NCI-H226 (cell line): ENCODE measurements at places on chromosomes 2 and 18.

DNA sequence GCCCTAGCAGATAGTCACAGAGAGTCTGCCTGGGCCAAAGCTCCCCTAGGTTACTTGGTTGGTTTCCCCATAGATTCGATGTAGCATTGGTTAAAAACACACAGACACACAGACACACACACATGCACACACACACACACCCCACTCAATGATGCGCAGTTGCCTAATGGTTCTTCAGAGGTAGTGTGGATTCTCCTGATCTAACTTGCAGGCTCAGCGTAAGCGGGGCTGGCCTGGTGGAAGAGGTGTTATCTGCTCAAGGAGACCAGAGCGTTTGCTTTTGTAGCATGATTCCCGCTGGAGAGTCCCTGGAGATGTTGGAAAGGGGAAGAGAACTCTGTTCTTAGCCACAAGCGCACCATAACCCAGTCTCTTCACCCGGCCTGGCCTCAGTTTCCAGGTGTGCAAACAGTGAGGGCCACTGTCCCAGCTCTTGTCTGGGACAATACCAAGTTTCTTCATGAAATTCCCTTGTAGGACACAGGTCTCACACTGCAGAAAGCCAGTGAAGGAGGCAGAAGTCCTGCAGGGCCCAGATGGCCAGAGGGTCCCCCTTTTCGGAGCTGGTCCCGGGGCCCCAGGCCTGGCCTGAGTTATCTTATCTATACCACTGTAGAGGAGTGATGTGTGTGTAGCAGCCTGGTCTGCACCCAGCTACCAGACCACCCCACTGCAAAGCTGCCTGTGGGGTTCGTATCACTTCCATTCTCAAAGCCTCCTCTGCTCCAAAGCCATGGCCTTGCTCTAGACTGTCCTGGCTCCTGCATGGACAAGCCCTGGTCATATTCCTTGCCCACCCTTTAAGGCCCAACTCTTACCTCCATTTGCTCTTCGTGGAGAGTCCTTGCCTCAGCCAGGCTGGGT lies 3.7 kb downstream of the ACKR3 start:
- no peak for DNase-seq

DNA sequence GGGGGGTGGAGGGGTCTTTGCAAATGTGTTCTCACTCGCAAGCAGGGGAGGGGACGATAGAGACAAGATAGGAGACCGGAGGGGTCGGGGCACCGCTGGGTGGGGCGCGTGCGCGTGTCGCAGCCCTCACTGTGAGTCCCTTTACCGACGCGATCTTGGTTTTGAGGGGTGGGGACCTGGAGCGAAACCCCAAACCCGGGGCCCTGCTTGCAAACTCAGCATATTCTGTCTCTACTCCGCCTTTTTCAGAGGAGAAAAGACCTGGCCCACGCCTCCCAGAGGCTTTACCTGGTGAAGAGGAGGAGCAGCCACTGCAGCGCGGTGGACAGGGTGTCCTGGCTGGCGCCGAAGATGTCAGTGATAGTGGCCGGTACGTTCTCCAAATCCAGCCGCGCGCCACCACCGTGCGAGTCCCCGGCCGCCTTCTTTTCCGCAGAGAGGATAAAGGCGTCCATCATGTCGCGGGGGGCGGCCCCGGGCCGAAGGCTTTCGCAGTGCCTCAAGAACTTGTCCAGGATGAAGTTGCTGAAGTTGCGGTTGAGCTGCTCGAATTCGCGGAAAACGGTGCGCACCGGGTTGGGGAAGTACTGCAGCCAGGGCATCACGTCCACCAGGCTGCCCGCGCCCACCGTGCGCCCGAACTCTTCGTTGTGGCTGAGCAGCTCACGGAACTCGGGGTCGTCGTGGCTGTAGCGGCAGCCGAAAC lies 1.7 kb downstream of the CYP1B1 start:
- no peak for DNase-seq

- DNase-seq = no peak
These were observed 42.2 kb downstream of the THNSL2 start for GRCh38 chr2:88212251-88212790.

DNA sequence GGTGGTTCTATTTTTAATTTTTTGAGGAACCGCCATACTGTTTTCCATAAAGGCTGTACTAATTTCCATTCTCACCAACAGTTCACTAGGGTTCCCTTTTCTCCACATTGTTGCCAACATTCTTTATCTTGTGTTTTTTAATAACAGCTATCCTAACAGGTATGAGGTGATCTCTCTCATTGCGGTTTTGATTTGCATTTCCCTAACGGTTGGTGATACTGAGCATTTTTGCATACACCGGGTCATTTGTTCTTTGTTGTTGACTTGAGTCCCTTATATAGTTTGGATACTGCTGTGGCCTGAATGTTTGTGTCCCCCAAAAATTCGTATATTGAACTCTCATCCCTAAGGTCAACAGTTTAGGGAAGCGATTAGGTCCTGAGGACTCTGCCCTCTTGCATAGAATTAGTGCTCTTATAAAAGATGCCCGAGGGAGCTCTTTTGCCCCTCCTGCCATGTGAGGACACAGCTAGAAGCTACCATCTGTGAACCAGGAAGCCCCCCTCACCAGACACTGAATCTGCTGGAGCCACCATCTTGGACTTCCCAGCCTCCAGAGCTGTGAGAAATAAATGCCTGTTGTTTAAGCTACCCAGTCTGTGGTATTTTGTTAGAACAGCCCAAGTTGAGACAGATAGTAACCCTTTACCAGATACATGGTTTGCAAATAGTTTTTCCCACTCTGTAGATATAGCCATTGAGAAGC lies 4.7 kb downstream of the IMP4 start:
- no peak for DNase-seq

DNA sequence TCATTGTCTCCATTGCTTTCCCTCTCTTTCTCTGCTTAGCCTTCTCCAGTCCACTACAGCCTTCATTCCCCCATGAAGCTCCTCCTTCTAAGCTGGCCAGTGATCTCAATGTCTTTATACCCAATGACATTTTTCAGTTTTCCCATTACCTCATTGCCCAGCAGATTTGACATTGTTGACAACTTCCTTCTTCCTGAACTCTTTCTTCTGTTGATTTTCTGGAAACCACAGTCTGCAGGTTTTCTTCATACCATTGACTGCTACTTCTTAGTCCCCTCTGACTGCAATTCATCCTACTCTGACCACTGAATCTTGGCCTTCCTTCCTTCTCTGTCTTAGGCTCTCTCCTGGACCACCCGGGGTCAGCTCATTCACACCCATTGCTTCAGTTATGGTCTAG lies 22.9 kb upstream of the SPP2 start:
- no peak for DNase-seq

DNA sequence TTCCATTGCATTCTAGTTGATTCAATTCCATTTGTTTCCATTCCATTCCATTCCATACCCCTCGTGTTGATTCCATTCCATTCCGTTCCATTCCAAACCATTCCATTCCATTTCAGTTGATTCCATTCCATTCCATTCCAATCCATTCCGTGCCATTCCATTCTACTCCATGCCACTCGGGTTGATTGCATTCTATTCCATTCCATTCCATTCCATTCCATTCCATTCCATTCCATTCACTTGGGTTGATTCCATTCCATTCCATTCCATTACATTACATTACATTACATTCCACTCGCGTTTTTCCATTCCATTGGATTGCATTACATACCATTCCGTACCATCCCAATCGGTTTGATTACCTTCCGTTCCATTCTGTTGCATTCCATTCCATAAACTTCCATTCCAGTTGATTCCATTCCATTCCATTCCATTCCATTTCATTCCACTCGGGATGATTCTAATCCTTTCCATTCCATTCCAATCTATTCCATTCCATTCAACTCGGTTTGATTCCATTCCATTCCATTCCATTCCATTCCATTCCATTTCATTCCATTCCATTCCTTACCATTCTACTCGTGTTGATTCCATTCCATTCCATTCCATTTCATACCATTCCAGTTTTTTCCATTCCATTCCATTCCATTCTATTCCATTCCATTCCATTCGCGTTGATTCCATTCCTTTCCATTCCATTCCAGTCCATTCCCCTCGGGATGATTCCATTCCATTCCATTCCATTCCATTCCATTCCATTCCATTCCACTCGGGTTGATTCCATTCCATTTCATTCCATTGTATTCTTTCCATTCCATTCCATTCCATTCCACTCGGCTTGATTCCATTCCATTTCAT lies 1140.4 kb downstream of the RPIA start:
- no peak for DNase-seq

DNA sequence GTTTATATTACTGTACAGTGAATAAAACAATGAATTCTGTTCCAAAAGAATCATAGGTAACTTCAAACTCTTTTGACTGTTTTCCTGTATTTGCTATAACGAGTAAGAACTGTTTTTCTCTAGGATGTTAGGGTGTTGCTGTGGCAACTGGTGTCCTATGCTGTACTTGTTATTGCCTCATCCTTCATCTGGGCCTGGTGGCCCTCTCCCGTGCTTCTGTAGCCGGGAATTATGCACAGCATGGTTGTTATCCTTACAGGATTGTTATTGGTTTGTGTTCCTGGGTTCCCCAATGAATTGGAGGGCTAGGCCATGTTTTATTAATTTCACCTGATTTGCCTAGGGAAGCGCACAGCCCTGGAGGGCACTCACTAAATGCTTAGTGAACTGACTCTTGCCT lies 279.2 kb downstream of the PTPRM start:
- no peak for DNase-seq

DNA sequence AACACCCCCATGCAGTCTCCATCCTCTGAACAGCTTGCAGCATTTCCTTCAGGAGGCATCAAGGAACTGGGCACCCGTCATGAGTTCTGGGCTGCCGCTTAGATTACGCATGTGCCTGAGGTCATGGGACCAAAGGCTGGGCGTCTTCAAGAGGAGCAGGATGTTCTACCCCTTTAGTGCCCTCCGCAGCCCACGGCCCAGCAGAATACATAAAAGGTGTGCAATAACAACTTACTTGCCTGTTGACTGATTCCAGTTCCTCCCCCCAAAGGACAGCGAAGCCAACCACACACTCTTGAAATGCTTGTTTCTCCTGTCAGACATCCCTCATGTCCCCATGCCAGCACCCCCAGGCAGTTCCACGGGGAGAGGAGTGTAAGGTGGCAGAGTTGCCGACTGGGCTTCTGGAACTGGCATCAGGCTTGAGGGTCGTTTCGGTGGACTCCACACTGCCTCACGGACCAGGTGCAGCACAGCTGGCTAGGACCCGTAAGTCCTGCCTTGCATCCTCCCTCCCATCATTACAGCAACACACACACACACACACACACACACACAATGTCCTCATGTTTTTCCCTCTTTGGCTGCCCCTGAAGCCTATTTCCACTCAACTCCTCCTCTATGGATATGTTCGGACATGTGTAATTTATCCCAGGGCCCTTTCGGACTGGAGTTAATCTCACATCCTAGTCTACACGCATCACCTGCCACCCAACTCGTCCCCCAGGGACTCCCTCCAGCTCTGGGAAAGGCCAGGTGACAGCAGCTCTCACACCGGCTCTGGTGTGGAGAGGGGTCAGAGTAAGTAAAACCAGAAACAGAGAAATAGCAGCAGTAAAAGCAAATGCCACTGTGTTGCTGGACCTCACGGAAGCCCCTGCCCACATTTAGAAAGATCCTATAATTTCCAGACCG lies 200.7 kb downstream of the BCL11A start:
- no peak for DNase-seq

DNA sequence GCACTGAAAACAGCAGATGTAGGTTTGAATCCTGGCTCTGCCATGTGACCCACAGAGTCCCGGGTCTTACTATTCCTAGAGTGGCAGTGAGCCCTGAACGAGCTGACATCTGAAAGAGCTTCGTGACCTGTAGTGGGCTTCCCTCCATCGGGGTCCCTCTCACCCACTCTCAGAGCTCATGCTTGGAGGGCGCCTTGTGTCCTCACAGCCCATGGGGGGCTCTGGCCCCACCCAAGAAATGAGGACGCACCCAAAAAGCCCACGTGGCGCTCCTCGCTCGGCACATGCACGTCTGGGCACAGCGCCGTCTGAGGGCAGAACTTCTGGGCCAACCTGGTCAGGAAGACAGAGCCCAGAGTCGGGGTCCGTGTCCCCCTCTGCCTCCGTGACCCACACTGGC lies 23.7 kb downstream of the LBH start:
- DNase-seq = no peak

GRCh38 chr2:72981536-72981935 lies 64.2 kb downstream of the EMX1 start:
- no peak for DNase-seq

DNA sequence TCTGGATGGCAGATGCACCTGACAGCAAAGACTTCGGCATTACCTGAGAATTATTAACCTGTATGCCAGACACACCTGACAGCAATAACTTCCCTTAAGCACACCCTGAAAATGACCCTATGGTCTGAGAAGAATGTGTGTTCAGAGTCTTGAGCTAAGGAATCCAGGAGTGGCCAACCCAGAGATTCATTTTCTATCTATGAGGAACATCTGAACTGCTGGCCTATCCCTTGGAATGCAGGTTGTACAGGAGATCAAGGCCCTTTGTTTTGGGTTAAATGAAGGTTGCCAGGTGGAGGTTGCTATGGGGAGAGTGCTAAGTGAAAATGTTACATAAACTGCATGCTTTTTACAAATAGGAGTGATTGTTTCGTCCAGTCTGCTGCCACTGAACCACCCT lies 200.9 kb upstream of the MEIS1 start:
- no peak for DNase-seq

GRCh38 chr2:102258386-102259074 lies 52.8 kb upstream of the IL1RL1 start:
- peak; percentile 91 for DNase-seq

DNA sequence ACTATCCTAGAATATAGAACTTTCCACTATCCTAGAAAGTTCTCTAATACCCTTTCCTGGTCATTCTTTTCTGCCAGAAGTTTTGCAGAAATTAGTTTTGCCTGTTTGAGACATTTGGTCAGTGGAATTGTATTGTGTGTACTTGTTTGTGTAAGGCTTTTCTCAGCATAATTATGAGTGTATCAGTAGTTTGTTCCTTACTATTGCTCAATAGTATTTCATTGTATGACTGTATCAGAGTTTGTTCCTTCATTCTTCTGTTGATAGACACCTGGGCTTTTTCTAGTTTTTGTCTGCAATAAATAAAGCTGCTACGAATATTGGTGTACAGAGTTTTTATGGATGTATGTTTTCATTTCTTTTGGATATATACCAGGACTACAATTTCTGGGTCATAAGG lies 27.2 kb downstream of the CCDC138 start:
- DNase-seq = no peak

GRCh38 chr2:222434204-222434603 lies 9.9 kb downstream of the SGPP2 start:
- no peak for DNase-seq

DNA sequence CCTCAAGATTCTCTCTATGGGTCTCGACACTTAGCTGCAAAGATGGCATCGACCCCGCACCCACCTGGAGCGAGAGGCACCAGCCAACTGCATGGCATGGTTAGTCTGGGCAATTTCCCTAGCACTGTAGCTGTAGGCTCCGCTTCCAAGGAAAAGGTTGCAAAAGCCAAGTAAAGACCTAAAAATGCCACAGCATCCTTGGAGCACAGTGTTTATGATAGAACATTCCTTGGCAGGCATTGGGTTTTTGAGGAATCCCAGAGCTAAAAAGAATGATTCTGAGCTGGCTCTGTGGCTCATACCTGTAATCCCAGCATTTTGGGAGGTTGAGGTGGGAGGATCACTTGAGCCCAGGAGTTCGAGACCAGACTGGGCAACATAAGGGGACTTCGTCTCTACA lies 22.9 kb downstream of the QPCT start:
- DNase-seq = no peak
